ENCODE measurements at places on chromosomes 5 and 9.

GRCh38 chr9:104514901-104515300 lies 10.8 kb downstream of the OR13F1 start:
- DNase-seq: no peak

DNA sequence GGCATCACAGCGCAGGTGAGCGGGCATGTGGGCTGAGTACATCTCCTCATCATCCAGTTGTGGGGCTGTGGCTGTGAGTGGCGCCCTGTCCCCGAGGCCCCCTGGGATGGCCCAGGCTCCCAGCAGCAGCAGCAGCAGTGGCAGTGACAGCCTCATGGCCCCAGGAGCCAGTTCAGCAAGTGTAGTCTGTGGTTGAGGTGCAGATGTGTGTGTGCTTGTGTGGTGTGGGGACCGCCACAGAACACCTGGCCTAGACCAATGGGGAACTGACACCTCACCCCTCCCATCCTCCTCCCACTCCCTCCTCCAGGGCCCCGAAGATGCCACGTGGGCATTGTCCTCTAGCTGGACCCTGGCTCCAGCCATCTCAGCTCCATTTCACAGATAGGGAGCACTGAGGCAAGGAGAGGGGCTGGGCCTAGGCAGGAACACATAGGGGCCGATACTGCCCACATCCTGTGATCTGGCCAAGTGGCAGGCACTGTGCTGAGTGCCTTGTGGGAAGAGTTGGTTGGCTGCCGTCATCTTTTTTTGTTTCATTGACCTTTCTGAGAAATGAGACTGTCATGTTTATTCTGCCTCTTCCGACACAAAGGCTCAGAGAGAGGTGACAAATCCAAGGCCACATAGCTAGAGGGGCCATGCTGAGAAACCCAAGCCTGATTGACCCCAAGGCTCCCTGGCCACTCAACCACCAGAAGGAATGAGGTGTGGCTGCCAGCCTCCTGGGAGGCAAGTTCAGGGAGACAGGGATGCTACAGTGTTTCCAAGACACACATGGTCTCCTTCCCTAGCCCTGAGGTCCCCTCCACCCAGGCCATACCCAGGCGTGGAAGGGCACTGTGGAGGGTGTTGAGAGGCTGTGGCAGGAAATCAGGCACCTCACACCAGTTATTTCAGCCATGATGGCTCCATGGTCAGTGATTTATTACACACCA lies at the start of gene MZB1:
TSS of gene MZB1 (minus strand) at position 213 of the 938 bp plus-strand sequence. CDS start at position 156, 57 bp downstream.
- peak; percentile 53 for DNase-seq

DNA sequence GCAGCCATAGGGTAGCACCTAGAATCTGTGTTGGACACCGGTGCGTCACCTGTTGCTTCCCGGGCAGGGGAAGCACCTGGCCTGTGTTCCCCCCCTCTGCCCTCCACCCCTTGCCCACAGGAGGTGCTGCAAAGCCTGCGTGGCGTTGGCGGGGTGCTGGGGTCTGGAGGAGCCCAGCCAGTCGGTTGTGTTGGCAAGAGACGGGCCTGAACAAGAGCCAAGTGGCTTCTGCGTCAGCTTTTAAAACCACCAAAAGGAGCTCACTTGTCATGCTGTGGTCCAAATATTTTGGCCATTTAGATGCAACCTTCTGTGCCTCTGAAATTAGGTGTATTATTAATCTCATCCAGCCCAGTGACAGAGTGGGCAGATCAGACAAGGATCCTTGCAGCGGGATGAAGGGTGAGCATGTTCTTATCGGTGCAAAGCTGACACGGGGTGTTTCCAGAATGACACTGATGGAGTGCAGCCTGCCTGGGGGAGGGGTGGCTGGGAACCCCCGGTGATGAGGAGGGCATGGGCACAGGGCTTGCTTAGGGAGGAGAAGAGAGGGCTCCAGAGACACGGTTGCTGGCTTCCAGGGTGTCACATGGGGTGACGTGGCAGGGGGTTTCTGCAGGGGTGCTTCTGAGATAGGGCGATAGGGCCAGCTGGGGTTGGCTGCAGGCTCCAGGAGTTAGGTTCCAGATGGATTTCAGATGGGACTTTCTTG lies 9.7 kb upstream of the RXRA start:
- DNase-seq: no peak

GRCh38 chr9:131715906-131716305 lies 24.0 kb downstream of the RAPGEF1 start:
- no peak for DNase-seq

Data from naive thymus-derived CD8-positive, alpha-beta T cell (primary cell).